CD8-positive, alpha-beta T cell (primary cell): ENCODE measurements at places on chromosomes 12 and 14.
A peak's percentile ranks its signal among the peaks of the same experiment; 100 is the strongest.

GRCh38 chr12:124720681-124721500, 142.8 kb downstream of the SCARB1 start:
- DNase-seq: no peak

- DNase-seq: no peak
These were observed 959.4 kb upstream of the TMEM132C start for GRCh38 chr12:127307528-127307927.

GRCh38 chr12:50517421-50518048, 12.8 kb downstream of the DIP2B start:
- no peak for DNase-seq

- no peak for DNase-seq
These were observed 19.7 kb upstream of the DUSP16 start for GRCh38 chr12:12582193-12582881.

DNA sequence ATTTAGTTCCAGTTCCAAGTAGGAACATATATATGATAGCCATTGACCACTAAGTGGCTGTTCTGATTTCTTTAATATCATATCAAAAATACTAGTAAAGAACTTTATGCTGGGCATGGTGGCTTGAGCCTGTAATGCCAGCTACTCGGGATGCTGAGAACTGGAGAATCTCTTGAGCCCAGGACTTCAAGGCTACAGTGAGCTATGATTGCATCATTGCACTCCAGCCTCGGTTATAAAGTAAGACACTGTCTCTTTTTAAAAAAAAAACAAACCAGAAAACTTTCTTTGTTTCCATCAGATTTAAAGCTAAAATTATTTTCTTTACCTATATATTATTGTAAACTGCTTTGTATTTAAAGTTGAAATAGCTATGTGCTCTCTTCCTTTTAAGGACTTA, 127.0 kb downstream of the SCAF11 start:
- no peak for DNase-seq

DNA sequence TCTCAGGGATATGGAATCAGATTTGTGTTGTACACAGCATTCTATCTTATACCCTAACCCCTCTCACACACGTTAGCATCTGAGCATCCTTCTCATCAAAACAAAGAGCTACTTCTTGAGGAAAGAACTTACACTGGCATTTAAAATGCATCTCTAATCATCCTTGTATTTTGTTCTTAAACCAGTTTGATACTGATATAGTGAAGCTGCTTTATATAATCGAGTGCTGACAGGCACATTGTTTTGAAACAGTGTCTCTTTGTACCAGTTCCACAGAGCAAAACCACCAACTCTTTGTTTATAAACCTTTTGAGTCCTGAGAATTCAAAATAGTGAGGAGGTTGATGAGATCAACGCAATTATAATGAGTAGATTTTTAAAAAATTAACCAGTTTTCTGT, 8.8 kb downstream of the GPR33 start:
- DNase-seq: no peak

DNA sequence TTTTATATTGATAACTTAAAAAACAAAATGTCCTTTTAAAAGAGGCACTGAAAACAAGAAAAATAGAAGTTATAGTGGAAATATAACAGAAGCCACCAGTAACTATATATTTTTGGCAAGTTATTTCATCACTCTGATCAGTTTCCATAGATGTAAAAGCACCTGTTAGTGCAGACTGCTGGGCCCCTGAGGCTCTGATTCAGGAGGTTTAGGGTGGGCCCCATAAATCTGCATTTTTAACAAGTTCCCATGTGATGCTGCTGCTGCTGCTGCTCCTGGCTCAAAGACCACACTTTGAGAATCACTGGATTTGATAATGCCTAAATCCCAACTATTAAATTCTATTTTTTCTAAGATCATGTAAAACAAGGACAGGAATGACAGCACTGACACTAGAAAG, 251.1 kb downstream of the MED13L start:
- DNase-seq: no peak

DNA sequence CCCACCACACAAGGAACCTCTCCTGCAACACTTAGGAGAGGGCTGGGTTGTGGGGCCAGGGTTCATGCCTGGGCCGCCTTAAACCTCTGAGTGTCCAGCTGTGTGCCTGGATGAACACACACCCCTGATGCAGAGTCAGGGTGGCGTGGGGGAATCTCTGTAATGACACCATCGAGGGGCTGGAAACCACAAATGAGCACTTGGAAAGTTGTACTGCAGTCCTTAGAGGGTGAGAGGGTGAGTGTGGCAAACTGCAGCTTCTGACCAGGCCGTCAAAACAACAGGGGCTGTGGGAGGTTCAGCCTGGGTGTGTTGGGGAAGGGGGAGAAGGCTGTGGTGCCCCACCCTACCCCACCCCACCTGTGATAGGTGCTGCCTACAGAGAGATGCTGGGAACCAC, 12.4 kb upstream of the KRT5 start:
- DNase-seq: no peak

- DNase-seq: no peak
These were observed 2.0 kb upstream of the WNT10B start for GRCh38 chr12:48973531-48973930.

DNA sequence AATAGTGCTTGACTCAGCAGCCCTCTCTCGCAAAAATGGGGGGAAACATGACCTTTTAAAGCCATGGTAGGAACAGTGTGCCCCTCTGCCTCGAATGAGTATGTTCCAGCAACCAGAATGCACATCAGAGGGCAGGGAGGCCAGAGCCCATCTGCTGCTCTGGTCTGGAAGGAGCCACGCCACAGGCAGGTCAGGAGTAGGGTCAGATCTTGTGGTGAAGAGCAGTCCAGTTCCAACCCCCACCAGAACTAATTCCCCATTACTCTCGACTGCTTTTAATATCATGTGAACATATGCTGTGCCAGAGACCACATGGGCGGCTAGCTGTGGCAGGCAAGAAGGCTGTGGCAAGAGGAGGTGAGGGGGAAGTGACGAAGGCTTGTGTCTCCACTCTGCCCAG, 34.6 kb upstream of the TMX1 start:
- no peak for DNase-seq

- DNase-seq: no peak
These were observed 61.3 kb downstream of the C12orf50 start for GRCh38 chr12:87967871-87968270.

DNA sequence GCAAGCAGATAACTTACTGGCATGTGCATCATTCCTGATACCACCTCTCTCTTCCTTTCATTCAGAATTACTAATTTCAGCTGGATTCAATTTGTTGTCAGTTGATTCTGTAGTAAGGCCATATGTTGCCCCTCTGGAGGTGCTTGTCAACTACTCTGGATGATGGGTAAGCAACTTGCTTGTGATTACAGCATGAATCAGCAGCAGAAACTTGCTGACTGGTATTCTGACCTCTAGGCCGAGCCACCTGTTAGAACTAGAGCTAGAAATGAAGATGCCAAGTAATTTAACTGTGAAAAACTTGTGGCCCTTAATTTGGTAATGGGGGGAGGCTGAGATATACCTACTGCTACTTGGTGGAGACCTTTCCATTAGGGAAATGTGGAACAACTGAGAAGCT, 5.1 kb downstream of the RNF10 start:
- no peak for DNase-seq

- no peak for DNase-seq
These were observed 435.0 kb downstream of the GXYLT1 start for GRCh38 chr12:41709463-41710285.

GRCh38 chr12:57368349-57369095, 62.3 kb downstream of the R3HDM2 start:
- DNase-seq: no peak

GRCh38 chr14:69012256-69012953, 33.3 kb upstream of the ACTN1 start:
- DNase-seq: no peak

DNA sequence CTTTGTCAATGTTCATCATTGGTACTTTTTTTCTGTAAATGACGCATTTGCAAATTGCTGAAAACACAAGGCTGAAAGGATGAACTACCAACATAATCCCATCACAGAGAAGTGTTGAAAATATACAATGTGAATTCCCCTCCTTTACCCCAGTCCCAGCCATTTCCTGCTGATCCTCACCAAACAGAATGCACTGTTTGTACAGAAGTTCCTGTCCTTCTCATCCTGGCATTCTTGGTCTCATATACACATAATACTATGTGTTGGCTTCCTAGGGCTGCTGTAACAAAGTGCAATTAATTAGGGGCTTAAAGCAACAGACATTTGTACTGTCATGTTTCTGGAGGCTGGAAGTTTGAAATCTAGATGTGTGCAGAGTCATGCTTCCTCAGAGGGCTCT, 836.2 kb upstream of the MGAT4C start:
- no peak for DNase-seq

GRCh38 chr14:55129086-55129427, at the start of gene LGALS3:
LGALS3 (plus strand) TSS chr14:55129252; CDS start chr14:55137374, 8,122 bp downstream.
- peak; percentile 66 for DNase-seq

DNA sequence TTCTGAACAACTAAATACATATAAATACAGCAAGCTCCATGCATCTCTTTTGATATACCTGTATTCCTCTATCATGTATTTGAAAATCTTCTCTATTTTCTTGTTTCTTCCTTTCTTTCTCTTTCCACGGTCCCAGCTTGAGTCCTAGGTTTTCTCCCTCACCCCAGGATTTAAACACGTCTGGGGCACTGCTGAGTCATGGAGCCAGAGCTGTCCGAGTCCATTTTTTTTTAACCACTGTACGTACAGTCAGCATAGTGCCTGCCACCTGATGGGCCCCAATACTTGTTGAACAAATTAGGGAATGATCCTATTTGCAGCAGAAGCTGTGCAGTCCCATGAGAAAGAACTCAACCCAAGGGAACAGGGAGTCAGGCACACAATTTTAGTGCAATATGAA, 158.1 kb downstream of the ATP23 start:
- DNase-seq: no peak

GRCh38 chr14:56243110-56243509, 124.9 kb downstream of the PELI2 start:
- DNase-seq: no peak

GRCh38 chr12:127334912-127335644, 931.9 kb upstream of the TMEM132C start:
- DNase-seq: no peak

GRCh38 chr12:108459149-108459548, 55.9 kb upstream of the FICD start:
- DNase-seq: no peak

DNA sequence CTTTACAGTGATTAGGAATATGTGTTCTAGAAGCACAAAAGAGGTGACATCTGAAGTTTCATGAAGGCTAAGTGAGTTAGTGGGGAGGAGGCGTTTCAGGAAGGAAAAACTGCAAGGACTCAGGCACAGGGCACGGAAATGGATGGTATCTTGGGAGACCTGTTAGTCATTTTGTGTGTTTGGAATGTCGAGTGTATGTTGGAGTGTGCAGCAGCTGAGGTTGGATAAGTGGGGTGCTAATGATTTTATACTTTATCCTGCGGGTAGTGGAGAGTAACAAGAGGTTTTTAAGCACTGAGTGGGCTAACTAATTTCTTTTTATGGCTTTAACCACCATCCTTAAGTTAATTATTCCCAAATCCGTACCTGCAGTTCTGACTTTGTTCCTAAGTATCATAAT, 571.5 kb upstream of the FBXO33 start:
- DNase-seq: no peak

- no peak for DNase-seq
These were observed 356.6 kb downstream of the FUT8 start for GRCh38 chr14:65769151-65769550.

GRCh38 chr12:78343657-78344056, 513.0 kb downstream of the NAV3 start:
- no peak for DNase-seq

- no peak for DNase-seq
These were observed 69.3 kb downstream of the PRMT8 start for GRCh38 chr12:3560295-3560620.

GRCh38 chr12:113097716-113098440, 37.7 kb downstream of the RASAL1 start:
- no peak for DNase-seq

DNA sequence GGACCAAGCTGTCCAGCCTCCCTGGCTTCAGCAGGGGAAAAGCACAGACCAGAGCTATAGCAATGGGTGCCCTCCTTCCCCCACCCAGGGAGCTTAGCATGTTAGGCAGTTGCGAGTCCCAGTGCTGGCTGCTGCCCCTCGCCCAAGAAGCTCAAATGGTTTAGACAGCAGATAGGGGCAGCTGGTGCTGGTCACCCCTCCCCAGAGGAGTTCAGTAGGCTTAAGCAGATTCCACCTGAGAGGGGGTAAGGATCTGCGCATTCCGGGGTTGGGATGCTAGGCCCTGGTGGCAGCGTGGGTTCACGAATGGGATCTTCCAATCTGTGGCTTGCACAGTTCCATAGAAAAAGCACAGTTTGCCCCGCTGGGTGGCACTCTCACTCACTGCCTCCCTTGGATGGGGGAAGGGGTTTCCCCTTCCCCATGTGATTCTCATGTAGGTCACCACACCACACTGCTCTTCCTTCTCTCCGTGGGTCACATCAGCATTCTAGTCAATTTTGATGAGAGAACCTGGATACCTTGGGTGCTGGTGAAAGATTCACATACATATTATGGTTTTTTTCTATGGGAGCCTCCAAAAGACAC, 665.6 kb downstream of the C12orf50 start:
- DNase-seq: no peak

GRCh38 chr12:96412431-96412830, 12.2 kb upstream of the CDK17 start:
- DNase-seq: no peak

DNA sequence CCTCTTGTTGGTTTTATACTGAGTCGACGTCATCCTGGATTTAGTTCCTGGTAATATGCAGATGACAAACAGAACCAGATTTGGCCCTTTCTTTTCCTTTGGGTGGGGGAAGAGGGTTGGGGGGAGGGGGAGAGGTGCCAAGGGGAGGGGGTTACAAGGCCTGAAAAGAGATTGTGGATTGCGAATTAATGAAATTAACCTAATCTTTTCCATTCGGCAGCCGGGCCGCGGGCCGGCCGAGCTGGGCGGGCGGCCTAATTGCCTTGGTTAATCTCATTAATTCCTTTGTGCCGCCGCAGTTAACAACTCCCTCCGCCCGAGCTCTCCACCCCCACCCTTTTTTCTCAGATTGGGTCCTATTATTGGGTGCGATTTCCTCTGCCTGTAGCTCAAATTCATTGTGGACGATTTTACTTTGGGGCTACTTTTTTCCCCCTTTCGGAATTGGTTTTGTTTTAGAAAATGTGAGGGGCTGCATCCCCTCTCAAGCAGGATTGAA, 387 bp upstream of the GSC start:
- no peak for DNase-seq

- DNase-seq: no peak
These were observed 33.5 kb upstream of the CERS5 start for GRCh38 chr12:50200552-50201273.
